Stimulated activated CD4-positive, alpha-beta T cell treated with anti-CD3 and anti-CD28 coated beads, Interleukin-1b, Interleukin-23, amount 100 ng/mL, for 1 hour (primary cell): ENCODE measurements at places on chromosomes 5 and 9.

- DNase-seq = no peak
Measured at GRCh38 chr9:82957529-82958379, 105.2 kb downstream of the RASEF start.

DNA sequence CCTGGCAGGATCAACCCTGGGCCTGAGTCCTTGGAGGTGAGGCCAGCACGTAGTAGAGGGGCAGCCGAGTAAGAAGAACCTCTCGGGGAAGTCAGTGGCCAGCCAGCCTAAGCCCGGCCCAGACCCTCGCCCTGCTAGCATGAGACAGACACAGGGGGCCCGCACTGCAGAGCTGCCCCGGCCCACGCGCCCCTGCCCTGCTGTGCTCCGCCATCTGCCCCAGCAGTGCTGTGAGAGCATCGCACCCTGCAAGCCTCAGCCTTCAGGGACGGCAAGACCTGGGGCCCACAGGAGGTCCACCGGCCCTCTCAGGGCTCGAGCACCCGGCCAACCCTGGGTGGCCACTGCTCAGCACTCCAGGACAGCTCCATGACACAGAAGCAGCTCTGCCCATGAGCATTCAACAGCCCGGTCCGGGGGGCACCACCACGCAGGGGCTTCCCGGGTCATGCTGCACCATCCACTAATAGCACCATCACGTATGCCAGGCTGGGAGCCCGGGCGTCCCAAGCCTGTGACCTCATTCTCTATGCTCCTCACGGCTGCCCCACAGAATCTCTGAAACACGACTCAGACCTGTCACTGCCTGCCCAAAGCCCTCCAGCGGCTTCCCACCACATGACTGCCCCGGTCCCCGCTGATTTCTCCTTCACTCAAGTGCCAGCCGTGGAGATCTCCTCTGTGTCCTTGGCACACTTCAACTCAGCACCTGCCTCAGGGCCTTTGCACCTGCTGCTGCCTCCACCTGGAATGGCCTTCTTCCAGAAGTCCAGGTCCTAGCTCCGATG is 38.1 kb downstream of the ADAMTS2 start:
- no peak for DNase-seq

DNA sequence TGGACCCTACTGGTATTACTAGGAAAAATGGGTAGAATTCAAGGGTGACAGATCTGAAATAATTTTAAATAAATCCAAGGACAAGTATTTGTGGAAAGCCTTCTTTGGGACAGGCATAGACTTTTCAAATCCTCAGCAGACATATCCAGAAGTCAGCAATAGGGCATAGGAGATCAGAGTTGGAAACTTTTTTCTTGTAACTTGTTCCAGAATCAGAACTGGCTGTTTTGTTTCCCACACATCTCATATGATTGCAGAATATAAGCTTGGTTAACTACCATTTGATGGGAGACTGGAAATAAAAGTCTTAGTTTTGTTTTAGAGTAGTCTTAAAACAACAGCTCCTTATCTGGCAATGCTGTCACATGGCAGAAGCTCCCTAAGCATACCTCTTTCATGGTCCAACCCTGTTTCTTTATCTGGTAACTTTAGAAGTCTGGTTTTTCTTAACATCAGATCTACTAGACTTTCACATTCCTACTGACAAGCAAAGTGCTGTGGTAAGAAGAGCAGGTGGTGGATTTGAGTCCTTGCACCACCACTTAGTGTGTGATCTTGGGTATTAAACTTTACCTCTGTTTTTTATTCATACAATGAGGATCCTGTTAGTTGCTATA is 25.1 kb downstream of the XRCC4 start:
- DNase-seq = no peak

GRCh38 chr5:127011153-127011552 is 19.2 kb downstream of the MARCHF3 start:
- DNase-seq = no peak

DNA sequence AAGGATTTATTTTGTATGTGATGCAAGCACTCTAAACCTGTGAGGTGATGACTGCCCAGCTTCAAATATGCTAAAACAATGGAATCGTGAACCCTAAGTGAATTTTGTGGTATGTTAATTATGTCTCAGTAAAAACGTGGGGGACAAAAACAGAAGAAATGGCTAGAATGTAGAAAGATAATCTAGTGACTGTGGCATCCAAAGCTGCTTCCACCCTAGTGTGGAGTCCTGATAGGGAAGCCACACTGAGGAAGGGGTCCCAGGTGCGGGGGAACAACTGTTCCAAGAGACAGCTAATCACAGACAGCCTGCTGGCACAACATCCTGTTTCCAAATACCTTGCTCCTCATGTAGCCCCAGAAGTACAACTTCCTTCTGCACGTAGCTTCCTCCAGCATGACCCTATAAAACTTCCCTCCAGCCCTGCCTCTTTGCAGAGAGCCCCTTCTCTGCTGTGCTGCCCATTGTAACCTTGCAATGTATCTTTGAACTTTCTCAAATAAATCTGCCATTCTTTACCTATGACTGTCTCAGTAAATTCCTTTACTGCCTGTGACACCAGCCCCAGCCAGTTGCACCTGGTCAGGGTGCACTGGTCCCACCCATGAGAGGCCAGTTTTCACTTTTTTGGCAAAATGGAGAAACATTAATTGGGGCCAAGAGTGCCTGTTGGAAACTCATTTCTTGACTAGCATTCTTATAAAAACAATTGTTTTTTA is 4.9 kb downstream of the GMCL2 start:
- DNase-seq = no peak
